ENCODE measurements at places on chromosomes 2 and 18.

DNA sequence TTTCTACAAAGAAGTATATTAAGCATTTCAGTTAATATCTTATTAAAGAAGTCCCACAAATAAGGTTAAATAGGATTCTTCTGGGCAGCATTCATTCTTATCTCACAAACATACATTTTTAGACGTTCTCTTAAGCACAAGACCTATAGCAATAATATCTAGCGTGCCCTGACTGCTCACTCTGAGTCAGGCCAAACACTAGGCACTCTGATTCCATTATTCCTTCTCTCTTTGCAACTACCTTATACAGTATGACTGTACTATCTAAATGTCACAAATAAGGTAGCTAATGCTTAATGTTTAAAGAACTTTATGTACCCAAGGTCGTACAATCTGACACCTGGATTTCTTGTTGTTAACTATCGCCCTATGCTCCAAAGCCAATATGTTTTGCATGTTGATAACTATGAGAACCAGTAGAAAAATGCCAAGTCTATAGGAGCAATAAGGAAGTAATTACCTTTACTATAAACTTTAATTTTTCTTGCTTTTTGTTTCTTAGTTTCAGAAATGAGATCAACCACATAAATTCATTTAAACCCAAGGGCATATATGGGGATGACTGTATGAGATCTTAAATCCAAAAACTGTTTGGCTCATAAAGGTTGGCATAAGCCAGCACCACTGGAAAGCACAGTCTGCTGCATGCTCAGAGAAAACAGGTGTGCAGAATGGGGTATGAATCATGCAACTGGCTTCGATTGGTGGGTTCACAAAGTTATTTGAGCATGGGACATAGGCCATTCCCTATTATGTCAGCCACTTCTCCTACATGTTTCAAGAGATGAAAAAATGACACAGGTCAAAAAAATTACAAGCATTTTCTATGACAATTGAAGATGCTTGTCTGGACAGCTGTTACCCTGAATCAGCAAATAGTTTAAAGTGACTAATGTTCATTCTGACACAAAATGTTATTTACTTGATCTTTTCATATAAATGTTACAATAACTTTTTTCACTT lies 352.0 kb downstream of the IRS1 start:
- no peak for DNase-seq

DNA sequence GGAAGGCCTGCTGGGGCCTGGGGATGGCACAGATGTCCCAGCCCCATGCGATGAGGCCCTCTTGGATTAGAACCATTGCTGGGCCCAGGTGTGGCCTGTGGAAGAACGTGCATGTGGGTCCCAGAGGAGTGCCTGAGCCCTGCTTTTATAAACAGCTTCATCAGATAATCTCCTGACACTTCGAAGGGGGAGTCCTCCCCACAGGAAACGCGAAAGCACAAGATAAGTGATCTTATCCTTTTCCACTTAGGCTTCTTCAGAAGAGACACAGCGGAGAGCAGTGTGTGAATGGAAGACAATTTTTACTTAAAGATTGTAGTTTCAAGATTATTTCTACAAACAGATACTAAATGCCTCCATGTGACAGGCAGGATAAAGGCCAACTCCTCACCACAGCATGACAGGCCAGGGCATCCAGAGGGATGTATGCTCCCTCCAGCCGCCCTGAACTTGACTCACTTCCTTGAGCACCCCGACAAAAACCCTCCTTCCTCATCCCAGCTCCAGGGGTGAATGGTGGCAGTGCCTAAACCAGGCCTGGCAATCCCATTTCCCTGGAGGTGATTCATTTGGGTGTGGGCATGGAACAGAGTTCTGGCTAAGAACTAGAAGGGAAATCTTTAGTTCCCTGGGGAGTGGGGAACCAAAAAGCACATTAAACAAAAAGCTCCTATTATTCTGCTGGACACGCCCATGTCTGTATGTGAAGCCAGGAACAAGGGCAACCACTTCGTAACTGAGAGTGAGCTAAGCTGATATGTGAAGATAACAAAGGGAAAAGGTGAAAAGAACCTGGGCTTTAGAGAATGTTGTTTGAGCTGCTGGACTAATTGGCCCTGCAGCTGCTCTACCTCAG lies 56.2 kb upstream of the TMEM163 start:
- DNase-seq = no peak

GRCh38 chr2:150612957-150613710 lies 125.7 kb upstream of the RND3 start:
- no peak for DNase-seq

DNA sequence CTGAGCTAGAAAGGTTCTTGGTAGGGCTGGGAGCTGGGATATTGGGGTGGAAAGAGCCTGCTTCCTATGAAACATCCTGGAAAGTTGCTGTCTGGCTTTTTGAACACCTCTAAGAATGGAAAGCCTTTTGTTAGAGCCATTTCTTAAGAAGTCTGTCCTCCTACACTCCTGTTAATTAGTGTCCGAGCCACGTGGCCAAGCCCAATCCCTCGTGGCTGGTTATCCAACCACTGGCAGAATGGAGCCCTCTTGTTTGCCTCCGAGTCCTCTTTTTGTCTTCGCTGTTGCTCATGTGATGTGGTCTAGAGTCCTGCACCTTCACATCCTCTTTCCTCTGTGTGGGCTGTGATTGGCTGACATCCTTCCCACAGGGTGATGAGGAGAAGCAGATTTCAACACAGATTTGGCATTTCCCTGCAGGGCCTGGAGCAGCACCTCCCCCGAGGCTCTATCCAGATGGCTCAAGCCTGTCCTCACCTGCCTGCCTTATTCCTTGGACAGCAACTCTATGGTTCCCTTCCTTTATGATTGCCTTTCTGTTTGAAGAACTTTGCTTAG lies 8.2 kb upstream of the TOGARAM2 start:
- DNase-seq = no peak

- no peak for DNase-seq
These were observed 624.7 kb downstream of the TDRD15 start for GRCh38 chr2:21748501-21748900.

Measured in WERI-Rb-1 (cell line).